ENCODE measurements at places on chromosomes 5 and 9.

GRCh38 chr5:57434227-57434640 lies 48.4 kb downstream of the ACTBL2 start:
- DNase-seq, result no peak

GRCh38 chr9:137339045-137339907 lies 37.2 kb upstream of the NRARP start:
- DNase-seq, result no peak

DNA sequence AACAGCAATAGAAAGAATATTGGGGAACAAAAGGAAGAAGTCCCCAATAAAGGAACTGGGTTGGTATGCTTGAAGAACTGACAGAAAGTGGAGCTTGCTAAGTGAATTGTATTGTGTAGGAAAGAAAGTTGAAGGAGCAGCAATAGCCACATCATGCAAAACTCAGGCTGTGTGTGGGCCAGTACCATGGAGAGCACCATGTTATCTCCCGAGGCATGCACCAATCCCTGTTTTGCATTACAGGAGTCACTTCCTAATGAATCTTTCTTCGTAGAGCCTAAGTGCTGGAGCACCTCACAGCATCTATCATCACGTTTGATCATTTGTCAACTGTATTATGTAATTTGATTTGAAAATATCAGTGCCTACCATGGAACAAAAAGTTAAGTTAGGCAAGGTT lies 137.7 kb upstream of the NMUR2 start:
- no peak for DNase-seq

- DNase-seq, result no peak
Measured at GRCh38 chr5:95976606-95977005, 15.0 kb upstream of the ELL2 start.

DNA sequence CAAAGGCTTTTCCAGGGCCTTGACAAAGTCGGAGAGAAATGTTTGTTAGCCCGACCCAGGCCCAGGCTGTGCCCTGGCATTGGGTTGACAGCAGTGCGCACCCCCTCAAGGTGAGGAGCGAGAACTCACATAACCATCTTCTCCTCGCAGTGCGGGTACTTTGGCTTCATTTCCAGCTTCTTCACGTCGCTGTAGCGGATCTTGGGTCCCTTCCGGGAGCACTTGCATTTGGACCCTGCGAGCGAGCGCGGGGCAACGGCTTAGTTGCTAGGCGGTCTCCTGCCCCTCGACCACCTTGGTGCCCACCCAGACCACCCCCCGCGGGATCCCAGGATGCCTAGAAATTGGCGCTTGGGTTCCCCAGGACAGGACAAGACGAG lies 496 bp downstream of the CXCL14 start:
- DNase-seq, result no peak

DNA sequence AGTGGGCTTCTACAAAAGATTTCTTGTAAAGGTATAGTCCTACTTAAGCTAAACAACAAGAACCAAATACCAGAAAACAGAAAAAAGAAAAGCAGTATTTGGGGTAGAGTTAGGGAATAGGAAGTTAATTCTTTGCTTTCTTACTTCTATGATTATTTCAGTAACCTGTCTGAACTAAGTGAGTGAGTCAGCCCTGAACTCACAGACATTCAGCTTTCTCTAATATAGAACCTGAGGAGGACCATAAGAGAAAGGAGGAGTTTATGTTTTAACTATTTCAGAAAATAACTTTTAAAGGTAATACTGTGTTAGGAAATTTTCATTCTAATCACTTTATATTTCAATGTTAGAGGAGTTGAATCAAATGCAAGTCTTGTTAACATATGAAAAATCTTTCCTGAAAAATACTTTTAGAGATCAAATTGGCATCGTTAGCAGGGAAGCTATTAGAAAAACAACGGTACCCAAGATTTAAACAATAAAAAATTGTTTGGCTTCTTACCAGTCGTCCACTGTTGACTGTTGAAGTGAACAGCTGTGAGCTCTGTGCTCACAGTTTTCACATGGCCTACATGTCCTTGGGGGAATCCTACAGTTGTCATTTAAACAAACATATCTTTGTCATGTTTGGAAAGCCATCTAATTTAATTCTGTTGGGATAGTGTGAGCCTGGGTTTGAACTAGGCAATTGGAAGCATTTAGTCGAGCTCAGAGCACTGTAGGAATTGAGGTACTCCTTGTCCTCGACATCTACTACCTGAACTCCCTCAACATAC lies 19.9 kb upstream of the ZFAND5 start:
- DNase-seq, result no peak

GRCh38 chr9:33198165-33198564 lies 31.0 kb upstream of the B4GALT1 start:
- DNase-seq, result no peak

DNA sequence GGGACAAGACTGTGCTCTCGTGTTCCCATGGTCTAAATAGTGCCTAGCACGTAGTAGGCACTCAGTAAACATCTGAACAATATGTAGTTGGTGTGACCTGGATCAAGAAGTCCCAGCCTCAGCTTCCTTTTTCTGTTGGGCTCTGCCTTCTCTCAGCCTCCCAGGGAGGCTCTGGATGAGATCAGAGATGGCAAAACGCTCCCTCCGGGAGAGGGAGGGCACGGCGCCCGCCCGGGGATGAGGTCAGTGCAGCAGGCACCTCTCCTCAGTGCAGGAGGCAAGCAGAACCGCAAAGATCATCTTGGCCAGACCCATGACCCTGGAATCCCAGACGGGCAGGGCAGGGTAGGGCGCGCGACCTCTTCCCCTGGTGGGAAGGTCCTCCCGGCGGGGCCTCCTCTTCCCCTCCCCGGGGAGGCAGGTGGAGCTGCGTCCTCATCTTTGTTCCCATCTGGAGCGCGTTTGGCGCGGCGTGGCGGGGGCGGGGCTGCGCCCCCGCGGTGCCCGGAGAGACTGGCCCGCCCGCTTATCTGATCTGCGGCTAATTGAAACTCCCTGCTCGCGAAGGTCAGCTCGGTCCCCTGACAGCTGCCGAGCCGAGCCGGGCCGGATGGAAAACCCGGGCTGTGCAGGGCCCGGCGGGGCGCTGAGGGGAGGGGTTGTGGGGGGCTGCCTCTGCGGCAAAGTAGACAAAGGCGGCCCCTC lies 60.9 kb downstream of the CXXC5 start:
- DNase-seq, result no peak

DNA sequence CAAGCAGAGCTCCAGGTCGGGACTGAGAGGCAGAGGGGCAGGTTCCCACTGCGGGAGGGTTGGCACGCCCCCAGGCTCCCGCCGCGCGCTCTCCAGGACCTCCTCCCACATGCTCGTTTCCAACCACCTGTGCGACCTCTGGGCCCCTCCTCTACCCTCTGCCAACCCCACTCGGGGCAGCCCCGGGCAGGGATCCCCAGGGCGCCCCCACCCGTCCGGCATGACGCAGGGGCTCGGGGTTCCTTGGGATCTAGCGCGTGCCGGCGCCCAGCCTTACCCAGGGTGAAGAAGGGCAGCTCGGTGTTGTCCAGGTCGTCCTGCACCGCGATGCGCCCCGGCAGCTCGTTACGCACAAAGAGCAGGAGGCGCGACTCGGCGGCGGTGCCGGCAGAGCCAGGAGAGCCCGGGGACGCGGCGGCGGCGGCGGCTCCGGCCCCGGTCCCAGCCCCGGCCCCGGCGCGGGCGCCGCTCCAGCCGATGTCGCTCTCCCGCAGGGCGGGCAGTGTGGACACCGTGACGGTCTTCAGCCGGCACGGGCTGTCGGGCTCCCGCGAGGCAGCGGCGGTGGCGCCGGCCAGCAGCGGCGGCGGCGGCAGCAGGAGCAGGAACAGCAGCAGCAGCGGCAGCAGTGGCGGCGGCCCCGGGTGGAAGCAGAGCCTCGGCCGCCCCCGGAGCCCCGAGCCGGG lies 494 bp downstream of the ASTN2 start:
- DNase-seq, result no peak

- no peak for DNase-seq
Measured at GRCh38 chr9:87498811-87499360, 1.2 kb downstream of the DAPK1 start.

GRCh38 chr9:102974530-102974929 lies 20.6 kb upstream of the CYLC2 start:
- no peak for DNase-seq

- DNase-seq, result no peak
Measured at GRCh38 chr5:170632266-170632984, 128.6 kb downstream of the KCNIP1 start.

DNA sequence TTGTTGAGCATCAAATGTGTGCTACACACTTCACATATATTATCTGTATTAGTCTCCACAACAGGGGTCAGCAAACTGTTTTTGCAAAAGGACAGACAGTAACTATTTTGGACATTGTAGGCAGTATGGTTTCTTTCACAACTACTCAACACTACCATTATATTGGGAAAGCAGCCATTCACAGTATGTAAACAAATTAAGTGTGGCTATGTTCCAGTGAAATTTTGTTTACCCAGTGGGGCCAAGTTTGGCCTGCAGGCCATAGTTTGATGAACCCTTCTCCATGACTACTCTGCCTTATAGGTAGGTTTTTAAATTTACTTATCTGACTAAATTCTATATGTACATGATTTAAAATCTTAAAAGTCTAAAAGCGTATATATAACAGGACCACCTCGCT lies 13.0 kb upstream of the FAM151B start:
- no peak for DNase-seq

DNA sequence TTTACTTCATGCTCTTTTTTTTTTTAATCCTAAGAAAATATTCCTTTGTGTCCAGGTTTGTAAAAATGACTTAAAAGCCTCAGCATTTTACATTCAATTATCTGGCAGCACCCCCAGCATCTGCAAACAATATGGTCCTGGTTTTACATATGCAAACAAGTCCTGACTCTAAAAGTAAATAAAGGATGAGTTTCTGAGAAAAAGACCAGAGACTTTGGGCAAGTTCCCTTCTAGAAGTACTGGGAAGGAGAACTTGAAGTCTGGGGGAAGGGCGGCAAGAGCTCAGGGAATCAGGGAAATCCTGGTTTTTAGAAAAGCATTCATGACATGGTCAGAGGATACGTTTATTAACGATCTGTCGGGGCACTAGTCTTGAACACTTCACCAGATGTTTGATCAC lies 25.8 kb downstream of the COL23A1 start:
- DNase-seq, result no peak

DNA sequence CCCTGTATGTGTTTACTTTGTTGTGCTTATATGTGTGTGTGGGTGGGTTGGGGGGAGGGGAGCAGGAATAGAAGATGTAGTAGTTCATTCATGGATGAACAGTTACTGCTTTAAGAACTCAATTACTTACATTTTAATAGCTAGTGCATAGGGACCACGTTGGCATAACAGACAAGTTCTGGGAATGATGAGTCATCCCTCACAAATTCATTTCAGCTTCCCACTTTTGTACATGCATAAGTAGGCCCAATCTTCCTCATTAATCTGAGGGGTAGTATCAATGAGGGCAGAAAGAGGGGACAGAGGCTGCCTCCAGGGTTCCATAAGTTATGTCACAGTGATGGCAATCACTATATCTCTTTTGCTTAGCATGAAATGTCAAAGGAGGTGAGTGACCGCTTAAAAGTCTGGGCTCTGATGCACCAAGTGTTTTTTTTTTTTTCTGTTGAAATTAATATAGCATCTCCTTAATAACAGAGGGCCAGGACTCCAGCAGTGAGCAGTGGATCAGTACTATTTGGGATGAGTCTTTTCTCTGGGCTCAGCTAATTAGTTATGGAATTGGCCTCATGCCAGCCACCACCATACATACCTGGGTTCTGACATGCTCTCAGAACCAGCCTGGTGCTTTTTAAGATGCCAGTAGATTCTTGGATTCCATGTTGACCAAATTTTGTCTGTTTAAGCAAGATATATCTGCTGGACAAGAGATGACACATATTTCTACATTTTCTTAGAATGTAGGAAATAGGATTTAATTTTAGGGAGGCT lies 37.1 kb downstream of the PRDM6 start:
- no peak for DNase-seq

DNA sequence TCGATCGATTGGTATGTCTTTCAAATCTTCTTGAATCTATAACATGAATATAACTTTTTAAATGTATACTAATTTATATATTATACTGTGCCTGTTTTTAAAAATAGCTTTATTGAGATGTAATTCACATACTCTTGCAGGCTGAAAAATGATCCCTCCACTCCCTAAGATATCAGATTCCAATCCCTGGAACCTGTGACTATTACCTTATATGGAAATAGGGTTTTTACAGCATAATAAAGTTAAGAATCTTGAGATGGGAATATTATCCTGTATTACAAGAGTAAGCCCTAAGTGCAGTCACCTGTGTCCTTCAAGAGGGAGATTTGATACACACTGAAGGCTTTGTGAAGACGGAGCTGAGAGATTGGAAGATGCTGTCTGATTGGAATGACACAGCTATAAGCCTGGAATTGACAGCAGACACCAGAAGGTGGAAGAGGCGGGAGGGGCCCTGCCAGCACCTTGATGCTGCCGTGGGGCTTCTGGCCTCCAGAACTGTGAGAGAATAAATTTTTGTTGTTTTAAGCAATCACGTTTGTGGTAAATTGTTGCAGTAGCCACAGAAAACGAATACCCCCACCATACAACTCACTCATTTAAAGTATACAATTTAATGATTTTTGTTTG lies 161.3 kb downstream of the RMI1 start:
- no peak for DNase-seq

- DNase-seq, result no peak
Measured at GRCh38 chr9:3137347-3137695, 293.4 kb upstream of the PUM3 start.

GRCh38 chr9:35195683-35196082 lies 33.9 kb downstream of the UNC13B start:
- DNase-seq, result no peak

DNA sequence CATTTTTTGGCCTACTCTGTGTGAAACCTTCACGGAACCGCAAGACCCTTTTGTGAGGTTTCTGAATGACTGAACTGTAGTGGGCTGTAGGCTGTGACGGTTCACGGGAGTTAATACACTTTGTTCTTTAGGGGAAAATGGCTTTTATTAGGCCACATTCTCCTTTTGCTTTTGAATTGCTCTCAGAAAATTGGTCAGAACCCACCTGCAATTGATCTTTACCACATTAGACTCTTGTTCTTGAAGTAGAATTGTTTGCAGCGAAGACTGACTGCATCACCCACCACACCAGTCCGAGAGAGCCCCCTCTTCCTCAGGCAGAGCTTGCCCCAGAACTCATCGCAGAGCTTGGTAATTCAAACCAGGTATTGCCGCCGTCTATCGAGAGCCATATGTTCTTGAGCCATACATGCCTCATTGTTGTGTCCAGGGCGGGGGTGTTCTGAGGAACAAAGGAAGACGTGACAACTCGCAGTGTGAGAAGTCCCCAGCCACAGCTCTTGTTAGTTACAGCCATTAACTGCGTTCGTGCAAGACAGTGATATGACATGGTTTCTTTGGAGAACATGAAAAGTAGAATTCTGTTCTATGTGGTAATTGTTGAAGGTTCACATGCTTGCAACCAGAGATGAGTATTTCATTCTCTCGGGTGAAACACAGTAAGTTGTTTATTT lies 166.4 kb upstream of the OTULINL start:
- DNase-seq, result no peak

GRCh38 chr9:942805-943580 lies 33.5 kb upstream of the DMRT3 start:
- DNase-seq, result no peak

- no peak for DNase-seq
Measured at GRCh38 chr9:137055385-137056364, 1.8 kb upstream of the ENTPD2 start.

- no peak for DNase-seq
Measured at GRCh38 chr5:3954199-3954598, 358.6 kb downstream of the IRX1 start.

- no peak for DNase-seq
Measured at GRCh38 chr9:14909961-14910805, at the start of gene FREM1. TSS of gene FREM1 (minus strand) at chr9:14910428. CDS start at chr9:14868977, 41,451 bp downstream.
